ENCODE measurements at places on chromosomes 2 and 18.

GRCh38 chr2:212001325-212001724, 537.3 kb downstream of the ERBB4 start:
- H3K4me1 ChIP-seq: no peaks in the 10 kb centered on the region
- DNase-seq: no peak
- H3K27me3 ChIP-seq: no peaks in the 10 kb centered on the region

DNA sequence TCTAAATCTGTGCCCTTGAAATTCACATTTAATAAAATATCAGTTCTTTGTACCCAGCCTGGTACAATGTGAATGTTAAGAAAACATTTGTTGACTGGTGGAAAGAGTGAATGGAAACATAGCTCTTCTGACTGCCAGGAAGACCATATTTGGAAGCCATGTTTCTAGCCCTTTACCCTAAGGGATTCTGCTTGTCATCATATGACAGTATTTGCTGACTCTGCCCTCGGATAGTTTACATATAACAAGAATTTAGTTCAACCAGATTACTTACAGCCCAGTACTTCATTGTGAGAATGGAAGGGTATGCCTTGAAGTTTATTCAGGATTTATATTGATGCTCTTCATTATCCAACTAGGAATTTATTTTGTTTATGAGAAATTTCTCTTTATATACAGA, 13.8 kb upstream of the KCNS3 start:
- no peaks in the 10 kb centered on the region for H3K36me3 ChIP-seq
- H3K4me3 ChIP-seq: no peak overlapping the region
- DNase-seq: no peak
- no peaks in the 10 kb centered on the region for H3K27me3 ChIP-seq
- no peaks in the 10 kb centered on the region for H3K4me1 ChIP-seq
- no peak overlapping the region for H3K27ac ChIP-seq

DNA sequence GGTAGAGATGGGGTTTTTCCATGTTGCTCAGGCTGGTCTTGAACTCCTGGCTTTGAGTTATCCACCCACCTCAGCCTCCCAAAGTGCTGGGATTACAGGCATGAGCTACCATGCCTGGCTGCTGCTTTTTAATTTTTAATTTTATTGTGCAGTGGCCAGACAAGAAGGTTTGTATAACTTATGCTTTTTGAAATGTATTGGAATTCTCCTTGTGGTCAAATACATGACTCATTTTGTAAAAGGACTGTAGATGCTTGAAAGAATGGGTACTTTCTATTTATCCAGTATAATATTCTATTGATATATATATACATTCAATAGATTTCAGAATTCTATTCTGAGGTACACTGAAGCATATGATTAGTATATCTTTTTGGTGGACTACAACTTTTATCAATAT, 82.6 kb upstream of the ST3GAL5 start:
- H3K27me3 ChIP-seq: no peaks in the 10 kb centered on the region
- H3K4me1 ChIP-seq: no peaks in the 10 kb centered on the region
- no peaks in the 10 kb centered on the region for H3K36me3 ChIP-seq
- H3K4me3 ChIP-seq: no peak overlapping the region

GRCh38 chr18:28511413-28511821, 334.5 kb upstream of the CDH2 start:
- H3K4me1 ChIP-seq: no peaks in the 10 kb centered on the region
- H3K27me3 ChIP-seq: no peaks in the 10 kb centered on the region
- H3K27ac ChIP-seq: no peak overlapping the region
- DNase-seq: no peak

DNA sequence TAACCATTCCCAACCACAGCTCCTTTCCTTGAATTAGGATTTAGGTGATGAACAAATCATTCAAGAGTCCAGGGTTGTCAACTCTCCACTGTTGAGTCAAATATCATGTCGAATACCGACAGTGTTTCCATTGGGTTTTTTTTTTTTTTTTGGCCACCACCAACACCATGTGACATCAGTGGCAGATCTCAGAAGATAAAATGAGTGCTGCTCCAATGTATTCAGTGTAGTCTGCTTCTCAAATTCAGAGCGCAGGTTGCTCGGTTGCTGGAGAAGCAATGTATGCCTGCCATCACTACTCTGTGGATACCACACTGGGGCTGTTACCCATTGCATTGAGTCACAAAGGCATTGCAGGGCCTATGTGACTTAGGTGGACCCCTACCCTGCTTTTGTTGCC, 10.8 kb upstream of the ATL2 start:
- H3K36me3 ChIP-seq: no peaks in the 10 kb centered on the region
- no peaks in the 10 kb centered on the region for H3K4me1 ChIP-seq
- no peaks in the 10 kb centered on the region for H3K27me3 ChIP-seq
- H3K4me3 ChIP-seq: no peak overlapping the region

GRCh38 chr2:13578547-13578946, 861.8 kb downstream of the TRIB2 start:
- no peaks in the 10 kb centered on the region for H3K36me3 ChIP-seq
- H3K27ac ChIP-seq: no peak overlapping the region
- H3K4me1 ChIP-seq: no peaks in the 10 kb centered on the region

DNA sequence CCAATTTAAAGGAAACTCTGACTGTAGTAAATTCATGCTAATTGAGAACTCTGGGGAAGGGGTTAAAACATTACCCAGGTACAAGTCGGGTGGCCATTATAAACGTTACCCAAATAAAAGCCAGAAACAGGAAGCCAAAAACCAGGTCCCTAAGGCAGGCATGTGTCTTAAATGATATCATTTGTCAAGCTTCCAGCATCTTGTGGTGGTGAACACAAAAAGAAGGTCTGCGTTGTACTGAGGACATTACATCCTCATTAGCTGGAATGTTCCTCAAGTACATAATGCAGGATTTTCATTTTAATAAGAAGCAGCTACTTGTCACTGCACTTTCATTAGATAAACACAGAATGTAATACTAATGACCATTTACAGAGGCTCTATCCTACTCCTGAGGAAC, 10.9 kb downstream of the PTGR3 start:
- no peaks in the 10 kb centered on the region for H3K4me1 ChIP-seq
- no peak overlapping the region for H3K27ac ChIP-seq
- H3K27me3 ChIP-seq: no peaks in the 10 kb centered on the region
- no peak for DNase-seq
- no peaks in the 10 kb centered on the region for H3K36me3 ChIP-seq

DNA sequence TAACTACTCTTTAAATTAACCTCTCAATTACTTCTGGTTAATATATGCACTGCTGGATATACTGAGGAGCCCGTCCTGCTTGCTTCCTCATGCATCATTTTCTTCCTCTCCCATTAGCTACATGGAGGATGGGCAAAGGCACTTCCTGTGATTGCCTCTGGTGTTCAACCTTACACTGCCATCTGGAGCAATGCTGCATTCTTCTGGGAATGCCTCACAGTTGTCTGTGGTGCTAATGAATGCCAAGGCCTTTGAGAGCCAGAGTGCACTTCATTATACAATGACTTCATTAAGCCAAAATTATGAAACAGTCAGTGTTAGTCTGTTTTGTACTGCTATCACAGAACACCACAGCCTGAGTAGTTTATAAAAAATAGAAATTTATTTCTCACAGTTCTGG, 134.8 kb upstream of the DOCK10 start:
- H3K4me3 ChIP-seq: no peak overlapping the region
- H3K4me1 ChIP-seq: no peaks in the 10 kb centered on the region
- no peak overlapping the region for H3K27ac ChIP-seq
- no peaks in the 10 kb centered on the region for H3K36me3 ChIP-seq

DNA sequence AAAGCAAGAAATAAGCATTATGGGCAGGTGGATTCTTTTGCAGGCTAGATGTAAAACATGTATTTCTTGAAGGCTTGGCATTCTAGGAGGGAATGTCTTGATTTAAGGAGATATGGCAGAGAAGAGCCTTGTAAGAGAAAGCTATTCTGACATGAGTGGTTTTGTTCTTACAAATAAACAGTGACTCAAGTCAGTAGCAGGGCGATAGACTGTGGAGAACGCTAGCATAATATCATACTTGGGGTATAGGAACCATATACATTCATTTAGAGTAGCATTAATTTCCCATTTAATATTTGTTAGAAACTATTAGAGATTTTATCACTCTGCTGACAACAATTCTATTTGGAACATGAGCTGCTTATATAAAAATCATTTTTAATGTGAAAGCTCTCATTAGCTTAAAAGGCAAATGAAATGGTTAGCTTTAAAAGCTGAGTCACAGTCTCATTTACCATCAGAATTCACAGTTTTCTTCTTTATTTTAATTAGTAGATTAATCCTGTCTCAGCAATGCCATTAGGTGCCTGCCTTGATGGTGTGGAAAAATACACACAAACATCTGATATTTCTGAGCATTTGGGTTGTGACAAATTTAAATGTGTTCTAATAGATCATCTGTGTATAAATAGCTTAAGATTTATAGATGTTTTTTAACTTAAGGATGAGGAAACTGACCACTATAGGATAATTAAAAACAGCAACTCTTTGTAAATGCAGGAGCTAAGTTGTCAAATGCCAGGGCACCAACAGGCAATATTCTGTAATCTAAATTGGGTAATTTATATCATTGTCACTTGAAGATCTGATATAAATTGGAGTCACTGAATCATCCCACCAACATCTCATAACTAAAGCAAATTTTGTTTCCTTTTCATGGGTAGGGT, 276.7 kb downstream of the PLCL1 start:
- no peaks in the 10 kb centered on the region for H3K27me3 ChIP-seq
- no peaks in the 10 kb centered on the region for H3K4me1 ChIP-seq
- DNase-seq: no peak
- H3K36me3 ChIP-seq: no peaks in the 10 kb centered on the region
- no peak overlapping the region for H3K27ac ChIP-seq

GRCh38 chr2:232521959-232522622, 1.9 kb downstream of the PRSS56 start:
- peaks cover under 1% of the 10 kb centered on the region for H3K4me1 ChIP-seq
- no peaks in the 10 kb centered on the region for H3K27me3 ChIP-seq
- H3K27ac ChIP-seq: no peak overlapping the region
- H3K4me3 ChIP-seq: no peak overlapping the region
- no peak for DNase-seq

- H3K4me3 ChIP-seq: no peak overlapping the region
- H3K27me3 ChIP-seq: no peaks in the 10 kb centered on the region
- no peaks in the 10 kb centered on the region for H3K36me3 ChIP-seq
- no peak overlapping the region for H3K27ac ChIP-seq
Observed at GRCh38 chr18:43886341-43886740, 609.1 kb upstream of the SYT4 start.

DNA sequence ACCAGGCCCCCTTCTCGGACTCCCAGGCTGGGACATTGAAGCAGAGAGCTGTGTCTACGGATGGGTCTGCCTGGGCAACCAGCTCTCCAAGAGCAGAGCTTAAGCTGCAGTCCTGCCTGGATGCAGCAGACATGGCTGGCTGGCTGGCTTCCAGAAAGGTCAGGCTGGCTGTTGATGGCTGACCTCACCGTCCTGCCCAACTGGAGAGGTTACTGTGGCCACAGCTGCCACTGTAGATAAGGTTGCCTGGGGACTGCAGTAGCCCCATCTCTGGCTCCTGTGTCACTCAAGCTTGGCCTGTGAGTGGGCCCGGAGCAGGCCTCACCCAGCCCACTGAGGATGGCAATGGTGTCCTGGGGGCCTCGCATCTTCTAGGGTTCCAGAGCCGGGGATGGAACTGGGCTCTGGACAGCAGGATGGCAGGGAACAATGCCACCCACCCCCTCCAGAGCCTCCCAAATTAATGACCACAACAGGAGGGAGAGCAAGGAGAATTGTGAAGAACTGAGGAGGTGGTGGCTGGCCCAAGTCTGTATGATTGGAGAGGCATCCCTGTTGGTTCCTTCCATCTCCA, 37.0 kb upstream of the FOSL2 start:
- H3K4me1 ChIP-seq: peaks cover 10% of the 10 kb centered on the region
- H3K27me3 ChIP-seq: no peaks in the 10 kb centered on the region
- H3K27ac ChIP-seq: no peak overlapping the region
